ENCODE measurements at places on chromosomes 2 and 18.

DNA sequence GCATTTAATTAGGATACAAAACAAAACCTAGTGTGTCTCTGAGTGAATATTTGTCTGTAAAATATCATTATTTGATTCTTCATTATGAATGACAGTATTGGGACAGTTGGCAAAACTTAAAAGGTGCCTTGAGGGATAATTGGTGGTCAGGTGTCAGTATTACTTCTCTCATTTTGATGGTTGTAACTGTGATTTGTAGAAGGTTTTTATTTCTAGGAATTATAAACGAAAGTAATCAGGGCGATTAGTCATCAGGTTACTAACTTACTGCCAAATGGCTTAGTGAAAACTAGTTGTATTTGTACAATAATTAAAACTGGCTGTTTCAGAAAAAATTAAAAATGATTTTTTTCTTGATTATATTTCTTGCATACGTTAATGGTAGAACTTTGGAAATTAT is 117.6 kb downstream of the BIRC6 start:
- no peak for DNase-seq

GRCh38 chr2:207801259-207801658 is 31.6 kb upstream of the FZD5 start:
- DNase-seq: no peak

DNA sequence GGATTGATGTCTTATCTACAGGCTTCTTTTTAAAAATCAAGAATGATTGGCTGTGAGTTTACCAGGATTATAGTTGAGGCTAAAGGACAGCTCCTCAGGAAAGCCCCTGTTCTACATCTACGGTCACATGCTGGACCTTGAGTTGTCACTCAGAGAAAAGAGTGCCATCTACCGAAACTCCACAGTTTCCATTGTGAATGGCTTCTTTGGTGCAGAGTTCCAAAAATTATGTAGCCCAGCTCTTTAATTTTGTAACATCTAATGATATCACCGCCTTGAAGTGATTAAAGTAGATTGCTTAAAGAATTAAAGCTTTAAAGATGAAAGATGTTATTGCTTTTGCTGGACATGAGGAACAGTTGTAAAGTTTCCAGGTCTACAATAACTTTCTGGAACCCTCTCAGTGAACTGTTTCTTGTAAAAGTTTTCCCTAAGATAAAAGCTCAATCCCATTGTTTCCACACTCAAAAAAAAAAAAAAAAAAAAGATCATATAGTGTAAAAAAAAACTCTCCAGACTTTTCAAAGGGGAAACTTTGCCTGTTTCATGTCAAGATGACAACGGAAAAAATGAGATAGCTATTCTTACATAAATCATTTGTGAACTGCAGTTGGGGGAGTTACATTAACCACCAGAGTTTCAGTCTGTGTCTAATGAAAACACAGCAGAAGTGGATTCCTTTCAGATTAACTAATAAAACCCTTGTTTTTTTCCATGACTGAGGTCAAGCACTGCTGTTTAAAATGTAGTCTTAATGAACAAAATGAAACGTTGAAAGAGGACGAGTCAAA is 4.3 kb downstream of the COL3A1 start:
- DNase-seq: peak; percentile 9

- no peak for DNase-seq
These were observed 27.8 kb upstream of the CREB1 start for GRCh38 chr2:207501802-207502576.

- no peak for DNase-seq
These were observed 21.7 kb downstream of the LINC00305 start for GRCh38 chr18:64127172-64127571.

DNA sequence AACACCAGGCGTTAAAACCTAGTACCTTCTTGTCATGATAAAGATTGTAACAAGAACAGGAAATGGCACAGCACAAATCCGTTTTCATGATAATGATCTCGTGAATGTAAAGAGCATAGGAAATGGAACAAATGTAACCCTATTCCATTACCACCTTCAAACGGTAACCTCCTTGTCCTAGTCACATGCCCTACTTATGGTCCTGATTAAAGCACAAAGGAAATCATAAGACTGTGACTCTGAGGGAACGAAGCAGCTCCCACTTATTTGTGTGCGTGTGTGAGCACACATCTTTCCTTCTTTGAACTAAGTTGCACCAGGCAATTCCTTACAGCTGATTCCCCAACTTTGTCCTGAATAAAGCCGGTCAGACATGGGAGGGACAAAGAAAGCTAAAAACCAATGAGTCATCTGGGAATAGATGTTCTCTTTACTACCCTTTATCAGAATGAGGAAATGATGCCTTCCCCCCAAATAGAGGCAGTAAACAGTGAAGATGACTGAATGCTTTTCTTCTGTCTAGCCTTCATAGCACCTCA is 192.6 kb downstream of the IKZF2 start:
- DNase-seq: no peak

- DNase-seq: no peak
These were observed 7.7 kb downstream of the SERPINB2 start for GRCh38 chr18:63895190-63895589.

- DNase-seq: no peak
These were observed 25.7 kb downstream of the ANO7 start for GRCh38 chr2:241214209-241214608.

DNA sequence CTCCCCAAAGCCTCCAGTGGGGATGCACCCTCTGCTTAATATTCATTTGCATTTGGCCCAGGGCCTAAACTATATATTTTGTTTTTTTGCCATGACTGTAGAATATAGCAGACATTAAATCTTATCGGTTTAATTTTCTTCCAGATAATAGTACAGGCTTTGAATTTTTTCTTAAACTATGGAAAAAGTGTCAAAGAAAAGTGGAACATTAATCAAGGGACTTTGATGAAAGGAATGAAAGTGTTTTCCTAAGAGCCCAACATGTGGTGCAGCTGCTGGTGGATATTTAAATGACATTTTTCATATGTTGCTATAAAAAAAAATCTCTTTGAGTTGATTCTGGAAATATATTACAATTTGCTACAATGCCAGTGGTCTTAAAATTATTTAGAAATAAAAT is 346.8 kb downstream of the CYP26B1 start:
- DNase-seq: no peak

DNA sequence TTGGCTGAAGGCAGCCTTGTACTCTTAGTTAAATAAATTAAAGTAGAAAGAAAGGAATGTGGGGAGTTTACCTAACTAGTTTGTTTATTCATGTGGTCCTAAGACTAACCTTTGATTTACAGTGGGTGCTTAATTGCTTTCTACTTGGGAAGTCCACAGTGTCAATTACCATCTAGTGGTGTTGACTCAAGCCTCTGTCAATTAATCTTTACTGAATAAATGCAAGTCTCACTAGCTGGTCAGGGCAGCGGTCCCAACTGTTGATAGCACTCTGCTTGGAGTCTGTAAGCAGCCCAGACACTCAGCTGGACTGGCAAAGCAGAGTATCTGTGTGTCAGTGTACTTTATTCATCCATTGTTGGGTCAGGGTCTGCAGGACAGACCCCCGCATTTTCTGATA is 15.8 kb downstream of the ZNF514 start:
- DNase-seq: no peak
